CD4-positive, alpha-beta T cell treated with Interleukin-17A for 4 hours (primary cell): ENCODE measurements at places on chromosomes 16 and 17.

DNA sequence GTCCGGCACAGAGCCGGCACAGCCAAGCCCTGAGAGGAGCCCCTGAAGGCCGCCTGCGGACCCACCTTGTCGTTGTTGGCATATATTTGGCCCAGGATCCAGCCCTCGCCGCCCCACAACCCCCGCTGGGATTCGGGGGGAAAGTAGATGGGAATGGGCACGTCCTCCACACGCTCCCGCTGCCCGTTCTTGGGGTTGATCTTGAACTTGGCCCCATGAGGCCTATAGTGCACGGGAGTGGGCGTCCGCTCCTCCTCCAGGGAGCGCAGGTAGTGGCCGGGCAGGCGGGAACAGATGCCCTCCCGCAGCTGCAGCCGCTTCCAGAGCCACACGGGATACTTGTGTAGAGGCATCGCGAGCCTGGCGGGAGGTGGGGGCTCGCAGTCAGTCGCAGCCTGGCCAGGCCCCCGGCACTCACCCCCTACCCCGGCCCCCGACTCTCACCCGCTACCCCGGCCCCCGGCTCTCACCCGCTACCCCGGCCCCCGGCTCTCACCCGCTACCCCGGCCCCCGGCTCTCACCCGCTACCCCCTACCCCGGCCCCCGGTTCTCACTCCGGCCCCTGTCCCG lies 387 bp downstream of the MRPL28 start:
- DNase-seq: no peak

- DNase-seq: peak; percentile 74
Measured at GRCh38 chr16:2147981-2148671, at the start of gene RAB26. Gene RAB26, plus strand, starts transcription at chr16:2148625. Its CDS starts 159 bp downstream, at chr16:2148784.

GRCh38 chr17:2549392-2550211 lies 37.9 kb upstream of the METTL16 start:
- no peak for DNase-seq

DNA sequence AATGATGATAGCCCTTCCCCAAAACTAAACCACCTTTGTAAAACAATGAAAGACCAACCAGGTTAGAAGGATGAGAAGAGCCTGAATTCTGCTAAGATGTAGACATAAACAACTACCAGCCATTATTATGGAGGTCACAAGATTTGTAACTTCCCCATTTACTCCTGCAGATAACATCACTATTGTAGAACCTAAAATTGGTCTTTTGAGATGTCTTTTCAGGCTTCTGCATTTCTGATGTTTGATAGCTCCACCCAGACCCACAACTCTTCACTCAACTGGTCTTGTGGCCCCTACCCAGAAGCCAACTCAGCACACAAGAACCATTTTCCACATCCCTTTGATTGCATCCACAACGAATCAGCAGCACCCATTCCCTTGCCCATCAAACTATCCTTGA lies 100.8 kb downstream of the TMEM132E start:
- DNase-seq: no peak

GRCh38 chr16:9135797-9136196 lies 44.4 kb downstream of the HAPSTR1 start:
- no peak for DNase-seq

- no peak for DNase-seq
Measured at GRCh38 chr16:66911801-66912200, 6.9 kb downstream of the CDH16 start.

DNA sequence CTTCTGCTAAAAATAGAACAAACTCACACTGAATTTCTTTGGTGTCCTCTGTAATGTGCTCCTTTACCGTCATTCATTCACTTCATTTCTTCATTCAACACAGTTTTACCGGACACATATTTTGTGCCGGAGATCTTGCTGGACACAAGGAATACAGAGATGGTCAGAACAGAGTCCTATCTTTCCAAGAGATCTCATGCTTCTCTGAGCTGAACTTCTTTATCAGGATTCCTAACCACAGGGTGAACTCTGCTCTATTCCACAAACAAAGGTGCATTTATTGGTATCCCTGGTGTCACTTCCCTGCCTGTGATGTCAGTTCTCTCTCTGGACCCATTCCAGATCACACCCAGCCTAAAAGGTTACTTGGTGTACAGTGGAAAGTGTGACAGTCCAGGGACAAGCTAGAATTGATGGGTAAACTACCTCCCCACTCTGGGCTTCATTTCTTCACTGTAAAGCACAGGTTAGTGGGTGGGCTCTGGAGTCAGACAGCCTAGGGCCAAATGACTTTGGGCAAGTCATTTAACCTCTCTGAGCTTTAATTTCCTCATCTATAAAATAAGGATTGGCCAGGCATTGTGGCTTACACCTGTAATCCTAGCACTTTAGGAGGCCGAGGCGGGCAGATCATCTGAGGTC lies 4.2 kb downstream of the IFI35 start:
- DNase-seq: no peak

- DNase-seq: no peak
Measured at GRCh38 chr17:73256220-73256619, 5.5 kb downstream of the CPSF4L start.

DNA sequence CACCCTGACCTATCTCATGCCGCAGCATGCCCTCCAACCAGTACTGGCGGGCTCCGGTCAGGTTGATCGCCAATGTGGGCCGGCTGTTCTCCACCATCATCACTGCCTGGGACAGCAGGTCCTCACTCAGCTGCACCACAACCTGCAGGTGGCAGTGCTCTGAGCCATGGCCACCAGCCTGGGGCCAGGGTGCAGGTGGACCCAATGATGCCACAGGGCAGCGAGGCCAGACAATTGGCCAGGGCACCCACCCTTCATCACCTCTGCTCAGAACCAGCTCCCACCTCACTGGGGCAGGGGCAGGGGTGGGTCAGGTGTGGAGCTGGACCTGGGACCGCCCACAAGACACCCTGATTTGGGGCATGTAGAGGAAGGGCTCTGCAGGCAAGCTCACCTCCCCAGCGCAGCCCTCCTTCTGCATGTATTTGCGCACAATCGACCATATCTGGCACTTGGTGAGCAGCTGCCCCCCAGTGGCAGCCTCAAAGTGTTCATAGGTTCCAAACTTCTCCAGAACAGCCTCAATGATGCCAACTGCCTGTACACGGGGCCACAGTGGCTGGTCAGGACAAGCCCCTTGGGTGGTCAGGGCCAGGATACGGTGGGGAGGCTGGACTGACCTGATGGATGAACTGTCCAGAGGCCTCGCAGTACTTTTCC lies 4.2 kb downstream of the MATCAP1 start:
- no peak for DNase-seq

GRCh38 chr16:23365602-23366240 lies 63.6 kb downstream of the SCNN1B start:
- no peak for DNase-seq

DNA sequence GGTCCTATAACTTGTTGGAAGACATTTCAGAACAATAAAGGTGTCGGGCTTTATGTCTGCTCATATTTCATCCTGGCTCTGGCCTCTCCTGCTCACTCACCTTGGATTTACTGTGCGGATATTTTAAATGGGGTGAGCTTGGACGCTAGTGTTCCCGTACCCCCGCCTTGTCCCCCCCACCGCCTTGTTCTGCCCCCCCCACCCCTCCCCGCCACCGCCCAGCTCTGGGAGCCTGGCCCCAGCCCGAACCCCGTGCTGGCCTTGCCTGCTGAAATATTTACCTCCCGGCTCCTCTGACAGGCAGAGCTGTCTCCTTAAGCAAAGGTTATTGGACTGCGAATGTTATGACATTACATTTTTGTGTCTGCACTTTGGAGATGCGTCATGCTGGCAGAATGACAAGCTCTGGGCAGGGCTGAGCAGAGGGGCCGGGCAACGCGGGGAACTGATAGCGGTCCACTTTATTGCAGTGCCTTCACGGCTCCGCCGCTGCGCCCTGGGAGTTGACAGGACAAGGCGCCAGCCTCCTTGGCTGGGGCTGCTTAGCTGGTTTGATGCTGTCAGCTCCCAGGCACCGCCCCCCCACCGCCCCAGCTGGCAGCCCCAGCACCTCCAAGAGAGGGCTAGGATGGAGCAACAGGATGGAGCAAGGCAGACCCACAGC lies 222.5 kb upstream of the GSE1 start:
- no peak for DNase-seq

- DNase-seq: no peak
Measured at GRCh38 chr17:67435786-67436185, 58.7 kb downstream of the PITPNC1 start.

DNA sequence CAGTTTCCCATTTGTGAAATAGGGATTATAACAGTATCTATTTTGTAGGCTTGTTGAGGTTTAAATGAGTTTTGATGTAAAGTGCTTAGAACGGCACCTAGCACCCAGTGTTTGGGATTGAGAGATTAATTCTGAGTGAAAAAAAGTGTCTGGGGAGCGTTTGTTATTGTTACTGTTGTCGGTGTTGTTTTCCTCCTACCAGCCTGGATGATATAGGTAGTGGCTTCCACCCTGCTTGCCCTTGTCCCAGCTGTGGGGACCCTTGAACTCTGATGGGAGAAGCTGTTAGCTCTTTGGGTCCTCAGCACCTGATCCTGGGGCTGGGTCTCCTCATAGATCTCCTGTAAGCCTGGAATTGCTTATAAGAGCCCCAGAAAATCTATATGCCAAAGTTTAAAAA lies 4.9 kb downstream of the FMNL1 start:
- peak; percentile 30 for DNase-seq

DNA sequence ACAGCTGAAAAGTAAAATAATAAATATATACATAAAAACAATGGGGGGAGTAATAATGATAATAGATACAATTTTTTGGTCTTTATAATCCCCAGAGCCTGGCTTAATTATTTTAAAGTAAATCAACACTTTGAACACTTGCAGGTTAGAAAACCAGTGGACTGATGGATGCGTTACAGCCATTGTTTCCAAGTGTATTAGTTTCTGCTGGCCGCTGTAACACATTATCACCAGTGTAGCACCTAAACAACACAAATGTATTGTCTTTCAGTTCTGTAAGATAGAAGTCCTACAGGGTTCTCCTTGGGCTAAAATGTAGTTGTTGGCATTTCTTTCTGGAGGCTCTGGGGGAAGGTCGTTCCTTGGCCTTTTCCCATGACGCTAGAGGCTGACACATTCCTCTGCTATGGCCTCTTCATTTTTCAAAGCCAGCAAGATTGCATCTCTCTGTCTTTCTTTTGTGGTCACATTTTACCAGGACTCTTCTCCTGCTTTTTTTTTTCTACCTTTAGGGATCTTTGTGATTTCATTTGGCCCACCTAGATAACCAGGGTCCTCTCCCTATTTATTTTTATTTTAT lies 116.8 kb downstream of the WWOX start:
- DNase-seq: no peak

GRCh38 chr16:46822270-46822669 lies 8.7 kb downstream of the C16orf87 start:
- no peak for DNase-seq

DNA sequence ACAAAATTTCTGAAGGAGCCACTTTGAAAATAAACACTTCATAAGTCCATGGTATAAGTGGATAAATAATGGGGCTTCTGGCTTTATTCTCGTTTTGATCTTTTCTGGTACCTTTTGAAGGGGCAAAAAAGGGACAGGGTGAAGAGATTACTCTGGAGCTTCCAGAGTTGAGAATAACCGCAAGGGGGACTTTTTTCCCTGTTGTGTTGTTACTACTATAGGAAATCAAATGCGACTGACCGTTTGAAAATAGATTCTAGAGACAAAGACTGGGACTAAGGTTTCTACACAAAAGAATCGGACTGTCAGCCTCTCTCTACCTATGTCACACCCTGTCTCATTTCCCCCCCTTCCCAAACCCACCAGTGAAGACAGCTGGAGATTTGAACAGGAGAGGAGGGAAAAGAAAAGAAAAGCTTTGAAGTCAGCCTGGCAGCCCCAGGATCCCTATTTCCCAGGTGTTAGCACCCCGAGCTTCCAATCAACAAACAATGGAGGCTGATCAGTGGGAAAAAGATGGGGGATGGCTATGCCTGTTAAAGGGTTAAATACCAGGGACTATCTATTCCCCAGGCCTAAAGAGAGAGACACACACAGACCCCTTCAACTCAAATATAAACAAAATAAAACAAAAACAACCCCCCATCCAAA lies 8.4 kb downstream of the HOXB4 start:
- no peak for DNase-seq

DNA sequence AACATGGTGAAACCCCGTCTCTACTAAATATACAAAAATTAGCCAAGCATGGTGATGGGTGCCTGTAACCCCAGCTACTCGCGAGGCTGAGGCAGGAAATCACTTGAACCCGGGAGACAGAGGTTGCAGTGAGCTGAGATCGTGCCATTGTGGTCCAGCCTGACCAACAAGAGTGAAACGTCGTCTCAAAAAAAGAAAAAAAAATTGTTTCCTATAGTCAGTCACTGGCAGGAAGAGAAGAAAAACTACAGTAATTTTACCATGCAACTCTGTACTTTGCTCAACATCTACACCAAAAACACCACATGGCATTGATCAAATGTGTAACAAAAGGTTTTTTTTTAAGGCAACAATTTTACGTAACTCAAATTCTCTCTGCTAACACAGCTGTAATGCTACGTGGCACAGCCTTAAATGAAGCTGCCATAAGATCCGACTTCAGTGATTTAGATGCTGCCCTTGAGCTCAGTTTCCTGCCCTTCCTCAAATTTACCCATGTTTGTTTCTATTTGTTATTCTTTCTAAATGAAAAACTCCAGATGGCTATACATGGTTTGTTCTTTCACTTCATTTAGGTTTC lies 40.2 kb downstream of the CNOT1 start:
- no peak for DNase-seq

GRCh38 chr17:73060721-73061120 lies 31.8 kb downstream of the SLC39A11 start:
- DNase-seq: no peak

- no peak for DNase-seq
Measured at GRCh38 chr16:2285731-2286191, 17.8 kb upstream of the RNPS1 start.

- DNase-seq: peak; percentile 10
Measured at GRCh38 chr16:89334988-89335802, 117.7 kb downstream of the ZNF778 start.

DNA sequence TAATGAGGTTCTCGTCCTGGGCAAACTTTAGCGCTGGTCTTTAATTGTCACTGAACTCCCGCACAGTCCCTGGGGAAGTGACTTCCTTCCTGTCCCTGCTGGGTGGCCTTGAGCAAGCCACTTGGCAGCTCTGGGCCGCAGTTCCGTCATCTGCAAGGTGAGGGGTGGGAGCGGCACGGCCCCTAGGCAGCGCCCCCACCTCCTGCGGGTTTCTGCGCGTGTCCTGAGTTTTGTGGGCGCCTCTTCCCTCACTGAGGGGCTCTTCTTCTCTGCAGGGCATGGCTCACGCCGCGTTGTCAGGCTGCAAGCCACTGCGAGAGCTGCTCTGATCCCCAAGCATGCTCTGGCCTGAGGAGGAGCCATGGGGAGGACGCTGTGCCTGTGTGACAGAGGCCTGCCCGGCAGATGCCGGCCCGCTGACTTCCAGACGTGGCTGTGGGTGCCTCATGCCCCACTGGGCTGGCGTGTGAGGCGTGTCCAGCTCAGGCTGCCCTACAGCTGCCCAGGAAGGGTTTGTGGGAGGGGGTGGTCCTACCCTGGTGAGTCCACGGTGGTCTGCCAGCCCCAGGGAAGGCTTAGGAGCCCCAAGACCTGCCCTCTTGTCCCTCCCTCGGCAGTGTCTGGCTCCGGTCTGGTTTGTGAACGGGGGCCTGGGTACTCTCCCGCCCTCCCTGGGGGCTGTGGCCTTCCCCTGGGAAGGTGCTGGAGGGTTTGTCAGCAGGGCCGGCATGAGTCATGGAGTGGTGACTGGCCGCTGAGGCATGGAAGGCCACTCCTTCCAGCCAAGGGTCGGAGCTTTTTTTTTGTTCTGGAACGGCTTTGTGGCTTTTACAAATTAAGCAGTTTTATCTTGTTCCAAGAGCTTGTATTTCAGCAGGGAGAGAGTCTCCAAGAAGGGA lies 182.0 kb downstream of the SEC14L1 start:
- DNase-seq: no peak
